ENCODE measurements at places on chromosomes 12 and 14.

GRCh38 chr12:77225373-77225772, 160.0 kb upstream of the E2F7 start:
- H3K27me3 ChIP-seq: no peaks in the 10 kb centered on the region
- H3K27ac ChIP-seq: no peak overlapping the region
- no peaks in the 10 kb centered on the region for H3K36me3 ChIP-seq
- H3K4me3 ChIP-seq: no peak overlapping the region

DNA sequence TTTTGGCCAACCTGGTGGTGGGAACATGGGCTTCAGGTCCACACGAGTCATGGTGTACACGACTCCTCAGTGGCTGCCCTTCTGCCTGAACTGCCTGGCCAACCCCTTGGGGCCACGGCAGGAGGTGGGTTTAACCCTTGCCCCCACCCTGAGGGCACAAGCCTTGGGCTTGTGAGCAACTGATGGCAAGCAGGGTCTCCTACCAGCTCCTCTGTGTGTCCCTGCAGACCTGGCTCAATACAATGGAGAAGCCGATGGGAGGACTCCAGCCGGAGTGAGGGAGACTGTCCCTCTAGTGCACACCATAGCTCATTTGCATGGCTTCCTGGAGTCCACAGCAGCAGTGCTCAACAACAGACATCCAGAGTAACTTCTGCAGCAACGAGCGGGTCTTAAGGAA, 28.0 kb downstream of the JAG2 start:
- no peaks in the 10 kb centered on the region for H3K4me1 ChIP-seq
- no peak overlapping the region for H3K27ac ChIP-seq
- H3K4me3 ChIP-seq: no peak overlapping the region
- H3K27me3 ChIP-seq: no peaks in the 10 kb centered on the region
- H3K36me3 ChIP-seq: peaks cover 25% of the 10 kb centered on the region

- H3K4me3 ChIP-seq: no peak overlapping the region
- H3K27ac ChIP-seq: no peak overlapping the region
- no peaks in the 10 kb centered on the region for H3K4me1 ChIP-seq
- DNase-seq: peak; percentile 67
- no peaks in the 10 kb centered on the region for H3K36me3 ChIP-seq
- no peaks in the 10 kb centered on the region for H3K27me3 ChIP-seq
These were observed 62.4 kb upstream of the PLBD1 start for GRCh38 chr12:14629832-14630710.

GRCh38 chr12:69342421-69342820, 5.8 kb upstream of the LYZ start:
- no peaks in the 10 kb centered on the region for H3K36me3 ChIP-seq
- no peak overlapping the region for H3K4me3 ChIP-seq
- H3K27me3 ChIP-seq: no peaks in the 10 kb centered on the region
- no peak overlapping the region for H3K27ac ChIP-seq
- DNase-seq: no peak
- no peaks in the 10 kb centered on the region for H3K4me1 ChIP-seq

GRCh38 chr12:8722286-8722800, 24.6 kb downstream of the RIMKLB start:
- H3K36me3 ChIP-seq: no peaks in the 10 kb centered on the region
- H3K27ac ChIP-seq: no peak overlapping the region
- H3K27me3 ChIP-seq: peaks cover 16% of the 10 kb centered on the region
- no peaks in the 10 kb centered on the region for H3K4me1 ChIP-seq
- H3K4me3 ChIP-seq: no peak overlapping the region
- DNase-seq: no peak

DNA sequence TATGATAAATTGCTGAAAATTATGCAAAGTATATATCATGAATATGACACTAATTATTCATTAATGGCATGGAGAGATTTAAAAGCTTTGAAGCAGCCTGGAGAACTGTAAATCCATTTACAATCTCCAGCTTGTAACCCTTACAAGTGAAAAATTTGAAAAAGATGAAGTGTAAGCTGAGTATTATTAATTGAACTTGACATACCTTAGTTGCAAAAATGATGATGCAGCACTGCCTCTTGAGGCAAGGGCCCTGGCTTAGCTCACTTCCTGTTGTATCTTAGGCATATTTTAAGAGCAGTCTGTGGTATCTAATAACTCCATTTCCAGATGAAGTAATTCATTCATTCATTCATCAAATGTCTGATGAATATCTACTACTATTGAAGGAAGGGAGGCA, 158.6 kb downstream of the ANO4 start:
- H3K36me3 ChIP-seq: no peaks in the 10 kb centered on the region
- no peak for DNase-seq
- H3K4me3 ChIP-seq: no peak overlapping the region
- no peaks in the 10 kb centered on the region for H3K27me3 ChIP-seq
- peaks cover 12% of the 10 kb centered on the region for H3K4me1 ChIP-seq

- DNase-seq: peak; percentile 90
- no peaks in the 10 kb centered on the region for H3K27me3 ChIP-seq
- H3K4me1 ChIP-seq: peaks cover 99% of the 10 kb centered on the region
- no peaks in the 10 kb centered on the region for H3K36me3 ChIP-seq
- peak overlapping the region; percentile 54 for H3K4me3 ChIP-seq
These were observed 2.9 kb downstream of the SCNN1A start for GRCh38 chr12:6372403-6373003.

DNA sequence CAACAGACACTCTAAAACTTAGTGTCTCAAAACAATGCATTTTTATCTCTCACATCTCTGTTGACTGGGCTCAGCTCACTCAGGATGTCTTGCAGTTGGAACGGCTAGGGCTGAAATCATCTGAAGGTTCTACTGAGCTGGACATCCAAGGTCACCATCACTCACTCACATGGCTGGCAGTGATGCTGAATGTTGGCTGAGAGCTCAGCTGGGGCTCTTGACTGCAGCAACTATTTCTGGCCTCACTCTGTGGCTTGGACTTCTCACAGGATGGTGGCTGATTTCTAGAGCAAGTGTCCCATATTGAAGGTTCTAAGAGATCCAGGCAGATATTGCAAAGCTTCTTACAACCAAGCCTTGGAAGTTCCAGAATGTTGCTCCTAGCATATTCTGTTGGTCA, 166.5 kb downstream of the ZFP36L1 start:
- no peaks in the 10 kb centered on the region for H3K27me3 ChIP-seq
- DNase-seq: no peak
- H3K4me1 ChIP-seq: peaks cover 20% of the 10 kb centered on the region
- no peak overlapping the region for H3K27ac ChIP-seq

- no peak overlapping the region for H3K27ac ChIP-seq
- H3K4me1 ChIP-seq: no peaks in the 10 kb centered on the region
- no peak overlapping the region for H3K4me3 ChIP-seq
- no peaks in the 10 kb centered on the region for H3K36me3 ChIP-seq
These were observed 95.5 kb downstream of the SLC6A15 start for GRCh38 chr12:84816916-84817695.

- H3K4me3 ChIP-seq: no peak overlapping the region
- H3K27ac ChIP-seq: no peak overlapping the region
- no peak for DNase-seq
- no peaks in the 10 kb centered on the region for H3K27me3 ChIP-seq
- peaks cover 11% of the 10 kb centered on the region for H3K36me3 ChIP-seq
These were observed 15.6 kb upstream of the NGB start for GRCh38 chr14:77286576-77286975.

- no peaks in the 10 kb centered on the region for H3K36me3 ChIP-seq
- no peak overlapping the region for H3K4me3 ChIP-seq
- no peak overlapping the region for H3K27ac ChIP-seq
- H3K4me1 ChIP-seq: no peaks in the 10 kb centered on the region
- H3K27me3 ChIP-seq: no peaks in the 10 kb centered on the region
These were observed 158.4 kb upstream of the RASSF8 start for GRCh38 chr12:25800101-25800500.

- peak overlapping the region; percentile 63 for H3K27ac ChIP-seq
- H3K36me3 ChIP-seq: peaks cover 23% of the 10 kb centered on the region
- peaks cover 10% of the 10 kb centered on the region for H3K4me1 ChIP-seq
- peak; percentile 78 for DNase-seq
These were observed 995 bp upstream of the HSP90B1 start for GRCh38 chr12:103929046-103929783.

- H3K27ac ChIP-seq: no peak overlapping the region
- no peaks in the 10 kb centered on the region for H3K4me1 ChIP-seq
- no peaks in the 10 kb centered on the region for H3K36me3 ChIP-seq
- no peaks in the 10 kb centered on the region for H3K27me3 ChIP-seq
- no peak for DNase-seq
These were observed 53.2 kb upstream of the HIF1A start for GRCh38 chr14:61641914-61642613.

- no peak overlapping the region for H3K4me3 ChIP-seq
- no peaks in the 10 kb centered on the region for H3K27me3 ChIP-seq
- H3K36me3 ChIP-seq: no peaks in the 10 kb centered on the region
- no peak overlapping the region for H3K27ac ChIP-seq
These were observed 15.2 kb upstream of the LRP1-AS start for GRCh38 chr12:57162553-57163125.

DNA sequence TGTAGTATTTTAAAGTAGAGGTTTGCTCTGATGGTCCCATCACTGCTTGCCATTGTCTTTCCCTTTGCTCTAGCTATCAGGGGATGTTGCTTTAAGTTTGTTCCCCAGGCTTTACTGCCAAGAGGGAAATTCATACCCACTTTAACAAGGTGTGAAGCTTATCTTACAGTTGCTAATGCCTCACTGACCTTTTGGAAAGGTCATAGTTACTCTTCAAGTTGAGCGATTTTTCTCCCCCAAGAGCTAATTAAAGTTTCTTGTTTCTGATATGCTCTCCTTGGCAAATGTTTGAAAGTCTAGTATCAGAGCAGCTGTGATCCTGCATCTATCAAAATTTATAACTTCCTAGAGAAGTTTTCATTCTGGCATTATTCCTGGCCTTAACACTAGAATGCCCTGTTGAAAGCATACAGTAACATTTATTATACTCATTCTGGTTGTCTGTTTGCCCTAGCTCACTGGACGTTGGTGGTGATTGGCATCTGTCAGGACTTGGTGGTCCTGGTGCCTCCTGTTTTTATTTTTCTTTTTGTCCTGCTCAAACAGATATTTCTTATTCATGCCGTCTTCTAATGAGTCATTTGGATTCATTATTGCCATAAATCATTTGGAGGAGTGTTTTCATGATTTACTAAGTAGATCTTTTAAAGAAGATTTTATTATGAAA, 8.1 kb downstream of the ATP2A2 start:
- H3K4me1 ChIP-seq: no peaks in the 10 kb centered on the region
- H3K27ac ChIP-seq: peak overlapping the region; percentile 23
- DNase-seq: no peak
- H3K36me3 ChIP-seq: peaks cover 25% of the 10 kb centered on the region
- H3K27me3 ChIP-seq: no peaks in the 10 kb centered on the region

GRCh38 chr12:12433203-12433731, 76.4 kb downstream of the BORCS5 start:
- no peak for DNase-seq
- H3K4me3 ChIP-seq: no peak overlapping the region
- no peaks in the 10 kb centered on the region for H3K27me3 ChIP-seq
- no peak overlapping the region for H3K27ac ChIP-seq
- H3K4me1 ChIP-seq: no peaks in the 10 kb centered on the region

GRCh38 chr14:68195126-68195525, 375.5 kb downstream of the RAD51B start:
- H3K4me1 ChIP-seq: peaks cover 83% of the 10 kb centered on the region
- H3K27ac ChIP-seq: peak overlapping the region; percentile 85
- H3K27me3 ChIP-seq: no peaks in the 10 kb centered on the region
- H3K36me3 ChIP-seq: no peaks in the 10 kb centered on the region
- no peak for DNase-seq

DNA sequence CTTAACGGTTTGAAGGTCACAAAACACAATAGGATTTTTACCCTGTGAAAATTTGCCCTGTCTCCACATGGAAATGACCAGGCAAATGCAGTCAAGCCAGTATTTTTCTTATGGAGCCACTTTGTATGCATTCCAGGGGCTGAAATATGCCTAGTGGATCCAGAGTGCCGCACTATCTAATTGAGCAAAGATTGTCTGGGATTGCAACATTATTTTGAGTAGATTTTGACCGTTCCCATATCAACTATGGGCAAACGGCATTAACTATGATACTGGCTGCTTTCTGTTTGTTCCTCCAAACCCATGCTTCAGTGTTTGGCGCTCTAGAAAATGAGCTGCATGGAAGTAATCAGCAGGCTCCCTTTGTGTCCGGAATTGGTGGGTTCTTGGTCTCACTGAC, 223.0 kb downstream of the BTG1 start:
- no peak overlapping the region for H3K27ac ChIP-seq
- no peaks in the 10 kb centered on the region for H3K4me1 ChIP-seq
- H3K27me3 ChIP-seq: no peaks in the 10 kb centered on the region
- no peak overlapping the region for H3K4me3 ChIP-seq

DNA sequence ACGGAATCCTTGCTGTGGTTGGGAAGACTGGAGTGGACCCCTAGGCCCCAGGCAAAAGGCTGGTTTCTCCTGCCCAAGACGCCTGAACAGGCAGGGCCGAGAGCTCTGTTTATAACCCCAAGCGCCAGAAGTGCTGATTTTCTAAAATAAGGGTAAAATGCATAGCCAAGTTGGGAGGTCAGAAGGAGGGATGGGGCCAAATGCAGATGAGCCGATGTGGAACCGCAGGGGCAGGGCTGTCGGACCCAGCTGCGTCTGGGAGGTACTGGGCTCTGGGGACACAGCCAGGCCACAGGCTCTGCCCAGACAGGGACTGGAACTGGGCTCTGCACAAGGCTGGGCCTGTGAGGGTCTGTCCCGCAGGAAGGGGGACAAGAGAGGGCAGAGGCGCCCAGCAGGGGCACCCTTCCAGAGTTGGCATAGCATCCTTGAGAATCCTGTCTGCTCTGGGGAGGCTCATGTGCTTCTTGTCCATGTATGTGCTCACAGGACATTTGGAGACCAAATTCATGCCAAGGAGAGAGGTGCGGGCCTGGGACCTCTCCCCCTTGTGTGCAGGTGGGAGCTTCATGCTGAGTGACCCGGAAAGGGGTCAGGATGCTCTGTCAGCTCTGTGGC, 49.1 kb downstream of the JAG2 start:
- no peak overlapping the region for H3K27ac ChIP-seq
- peaks cover 10% of the 10 kb centered on the region for H3K4me1 ChIP-seq
- no peak for DNase-seq
- H3K4me3 ChIP-seq: no peak overlapping the region
- H3K27me3 ChIP-seq: no peaks in the 10 kb centered on the region
- no peaks in the 10 kb centered on the region for H3K36me3 ChIP-seq

- no peaks in the 10 kb centered on the region for H3K27me3 ChIP-seq
- no peaks in the 10 kb centered on the region for H3K4me1 ChIP-seq
- DNase-seq: no peak
- no peak overlapping the region for H3K4me3 ChIP-seq
These were observed 482.4 kb upstream of the SOX5 start for GRCh38 chr12:24431872-24432271.

GRCh38 chr12:113898466-113898865, 67.7 kb downstream of the RBM19 start:
- H3K27ac ChIP-seq: no peak overlapping the region
- no peaks in the 10 kb centered on the region for H3K27me3 ChIP-seq
- H3K4me1 ChIP-seq: no peaks in the 10 kb centered on the region
- H3K36me3 ChIP-seq: no peaks in the 10 kb centered on the region
- H3K4me3 ChIP-seq: no peak overlapping the region

- no peaks in the 10 kb centered on the region for H3K27me3 ChIP-seq
- H3K4me3 ChIP-seq: no peak overlapping the region
- H3K4me1 ChIP-seq: no peaks in the 10 kb centered on the region
These were observed 47.2 kb downstream of the PEBP1 start for GRCh38 chr12:118183155-118183554.

- peak overlapping the region; percentile 26 for H3K27ac ChIP-seq
- DNase-seq: peak; percentile 41
- H3K36me3 ChIP-seq: no peaks in the 10 kb centered on the region
- H3K27me3 ChIP-seq: no peaks in the 10 kb centered on the region
- H3K4me3 ChIP-seq: no peak overlapping the region
- peaks cover 23% of the 10 kb centered on the region for H3K4me1 ChIP-seq
These were observed 14.1 kb downstream of the ABCD2 start for GRCh38 chr12:39605501-39605900.

GRCh38 chr14:23432946-23433345, 2.5 kb downstream of the MYH7 start:
- H3K4me1 ChIP-seq: no peaks in the 10 kb centered on the region
- H3K27me3 ChIP-seq: peaks cover 10% of the 10 kb centered on the region
- DNase-seq: no peak
- no peaks in the 10 kb centered on the region for H3K36me3 ChIP-seq
